ENCODE measurements at places on chromosomes 7 and 10.

- no peak for DNase-seq
Measured at GRCh38 chr7:55128693-55129394, 110.0 kb downstream of the EGFR start.

- no peak for DNase-seq
Measured at GRCh38 chr7:140667476-140667875, 5.3 kb upstream of the ADCK2 start.

GRCh38 chr7:37089972-37090371 is 358.7 kb downstream of the ELMO1 start:
- DNase-seq = no peak

- no peak for DNase-seq
Measured at GRCh38 chr10:89879121-89879520, 177.7 kb downstream of the KIF20B start.

GRCh38 chr7:141460781-141461715 is 90.2 kb upstream of the AGK start:
- no peak for DNase-seq

GRCh38 chr10:62189131-62189530 is 79.5 kb downstream of the RTKN2 start:
- DNase-seq = no peak

Measured in NCI-H2081 (cell line).